Calu3 (cell line): ENCODE measurements at places on chromosomes 7 and 10. TPM values are rescaled to one million over a fixed set of nuclear protein-coding genes. Genes with fewer than 3 reads are reported as not detected.

MOGAT3 gene
- total RNA-seq, result not detected in 2 replicates

OLAH gene
- total RNA-seq, result not detected in 2 replicates

KIAA1217 gene
- 46.2 and 49.2 TPM in 2 replicates for total RNA-seq

CRYGN gene
- not detected in 2 replicates for total RNA-seq

GPR37 gene
- total RNA-seq, result 7.5 and 7.9 TPM in 2 replicates

LBX1 gene
- not detected in 2 replicates for total RNA-seq

VPS37D gene
- total RNA-seq, result 0.94 and 1.3 TPM in 2 replicates

PPIF gene
- 77.2 and 86.2 TPM in 2 replicates for total RNA-seq

CRTAC1 gene
- not detected in 2 replicates for total RNA-seq

NYAP1 gene
- total RNA-seq, result 0.38 and 0.39 TPM in 2 replicates

IFIT2 gene
- total RNA-seq, result 40.8 and 139 TPM in 2 replicates

PTPN20 gene
- total RNA-seq, result 5.1 and 7.1 TPM in 2 replicates

PTPRN2 gene
- total RNA-seq, result 1.9 and 2.0 TPM in 2 replicates

FAM25A gene
- not detected in 2 replicates for total RNA-seq

PRF1 gene
- not detected in 2 replicates for total RNA-seq

CRCP gene
- total RNA-seq, result 30.1 and 30.2 TPM in 2 replicates

GNAT3 gene
- not detected in 2 replicates for total RNA-seq

C7orf57 gene
- total RNA-seq, result 0.24 and 0.33 TPM in 2 replicates

MYO3A gene
- 0.14 TPM in 1 of 2 replicates, not detected in the other for total RNA-seq

PPP1R17 gene
- not detected in 2 replicates for total RNA-seq

OPALIN gene
- not detected in 2 replicates for total RNA-seq

PTF1A gene
- not detected in 2 replicates for total RNA-seq

CCDC7 gene
- total RNA-seq, result 7.4 and 8.4 TPM in 2 replicates

BICC1 gene
- 58.0 and 70.2 TPM in 2 replicates for total RNA-seq

NPSR1 gene
- total RNA-seq, result not detected in 2 replicates
